Muscle of leg (tissue), 16 donors: ENCODE measurements at places on chromosomes 11 and 22. TPM values are rescaled to one million over a fixed set of nuclear protein-coding genes. Genes with fewer than 3 reads are reported as not detected.

RNF214 gene
- polyA plus RNA-seq: 14.4 TPM

MMP11 gene
- polyA plus RNA-seq: 11.4 TPM

BLID gene
- not detected for polyA plus RNA-seq

CRYBA4 gene
- polyA plus RNA-seq: not detected

PLAAT4 gene
- polyA plus RNA-seq: 4.4 TPM

MS4A3 gene
- 0.90 TPM for polyA plus RNA-seq

MGAT3 gene
- polyA plus RNA-seq: 5.3 TPM

SAA4 gene
- 0.25 TPM for polyA plus RNA-seq

PLEKHA7 gene
- 7.8 TPM for polyA plus RNA-seq

FGF3 gene
- polyA plus RNA-seq: not detected

MN1 gene
- polyA plus RNA-seq: 10.9 TPM

EMID1 gene
- polyA plus RNA-seq: 8.1 TPM

OR5I1 gene
- not detected for polyA plus RNA-seq

CD82 gene
- 71.2 TPM for polyA plus RNA-seq

TRIM44 gene
- polyA plus RNA-seq: 37.3 TPM

EIF3L gene
- 1,094 TPM for polyA plus RNA-seq

MRGPRX3 gene
- polyA plus RNA-seq: not detected
